Fibroblast of skin of back (primary cell): ENCODE measurements at places on chromosomes 13 and 19.

GRCh38 chr19:5372572-5373200 is 32.1 kb upstream of the PTPRS start:
- no peak for DNase-seq

- no peak for DNase-seq
Observed at GRCh38 chr13:113603116-113603710, 18.7 kb downstream of the TFDP1 start.

DNA sequence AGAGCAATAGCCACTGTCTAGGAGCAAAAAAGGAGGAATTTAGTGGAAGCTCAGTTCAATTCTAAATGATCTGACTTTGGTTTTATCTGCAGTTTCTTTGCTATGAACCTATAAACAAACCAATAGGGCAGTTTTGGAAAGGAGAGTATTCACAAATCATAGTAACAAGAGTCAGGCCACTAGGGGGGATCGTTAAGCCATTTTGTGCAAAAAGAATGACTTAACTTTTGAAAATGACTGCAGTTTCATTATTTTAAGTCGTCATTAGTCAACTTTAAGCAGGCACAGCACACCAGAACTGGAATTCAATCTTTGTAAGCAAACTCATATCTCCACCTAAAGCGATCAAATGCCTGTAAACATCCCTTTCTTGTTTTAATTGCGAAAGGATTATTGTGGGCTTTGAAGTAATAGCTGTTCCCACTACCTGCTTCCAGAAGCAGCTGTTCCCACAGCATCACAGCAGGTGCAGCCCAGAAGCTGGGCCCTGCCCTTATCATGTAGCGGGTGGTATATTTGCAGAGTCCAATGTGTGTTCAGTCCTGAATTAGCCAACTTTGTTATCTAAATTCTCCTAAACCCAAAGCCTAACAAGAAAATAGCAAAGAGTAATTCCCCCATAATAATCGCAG is 51.5 kb downstream of the SOX21 start:
- peak; percentile 30 for DNase-seq

DNA sequence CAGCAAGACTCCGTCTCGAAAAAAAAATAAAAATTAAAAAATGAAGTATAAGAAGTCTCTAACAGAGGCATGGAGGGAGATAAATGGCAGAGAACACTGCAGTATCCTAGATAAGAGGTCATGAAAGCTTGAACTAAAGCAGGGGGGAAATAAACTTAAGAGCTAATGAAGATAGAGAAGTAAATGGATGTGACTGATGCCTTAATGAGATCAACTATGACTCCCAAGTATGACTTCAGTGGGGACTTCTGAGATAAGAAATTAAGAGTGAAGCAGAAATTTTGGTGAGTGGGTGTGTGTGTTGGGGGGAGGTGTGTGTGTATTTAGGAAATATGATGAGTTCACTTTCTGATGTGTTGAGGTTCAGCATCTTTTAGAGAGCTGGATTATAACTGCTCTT is 55.1 kb downstream of the DIAPH3 start:
- DNase-seq, result no peak
